Left renal cortex interstitium (tissue), 4 donors: ENCODE measurements at places on chromosomes 3 and 15.

DNA sequence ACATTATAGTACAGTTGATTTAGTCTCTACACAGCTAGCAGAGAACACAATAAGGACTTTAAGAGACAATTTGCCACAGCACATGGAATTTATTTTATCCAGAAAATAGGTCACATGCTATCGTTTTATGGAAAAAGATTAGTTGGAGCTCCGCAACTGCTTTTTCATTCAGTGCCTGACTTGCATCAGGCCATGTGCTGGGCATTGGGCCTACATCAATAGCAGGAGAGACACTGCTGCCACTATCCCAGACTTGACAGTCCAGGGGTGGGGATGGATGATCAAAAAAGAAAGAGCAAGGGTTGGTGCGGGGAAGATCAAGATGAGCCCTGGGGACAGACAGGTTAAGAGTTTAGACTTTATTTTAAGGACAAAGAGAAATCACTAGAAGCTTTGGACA, 75.2 kb upstream of the C3orf80 start:
- DNase-seq, result no peak

- DNase-seq, result no peak
Observed at GRCh38 chr3:52025453-52025852, 29.8 kb upstream of the RPL29 start.

DNA sequence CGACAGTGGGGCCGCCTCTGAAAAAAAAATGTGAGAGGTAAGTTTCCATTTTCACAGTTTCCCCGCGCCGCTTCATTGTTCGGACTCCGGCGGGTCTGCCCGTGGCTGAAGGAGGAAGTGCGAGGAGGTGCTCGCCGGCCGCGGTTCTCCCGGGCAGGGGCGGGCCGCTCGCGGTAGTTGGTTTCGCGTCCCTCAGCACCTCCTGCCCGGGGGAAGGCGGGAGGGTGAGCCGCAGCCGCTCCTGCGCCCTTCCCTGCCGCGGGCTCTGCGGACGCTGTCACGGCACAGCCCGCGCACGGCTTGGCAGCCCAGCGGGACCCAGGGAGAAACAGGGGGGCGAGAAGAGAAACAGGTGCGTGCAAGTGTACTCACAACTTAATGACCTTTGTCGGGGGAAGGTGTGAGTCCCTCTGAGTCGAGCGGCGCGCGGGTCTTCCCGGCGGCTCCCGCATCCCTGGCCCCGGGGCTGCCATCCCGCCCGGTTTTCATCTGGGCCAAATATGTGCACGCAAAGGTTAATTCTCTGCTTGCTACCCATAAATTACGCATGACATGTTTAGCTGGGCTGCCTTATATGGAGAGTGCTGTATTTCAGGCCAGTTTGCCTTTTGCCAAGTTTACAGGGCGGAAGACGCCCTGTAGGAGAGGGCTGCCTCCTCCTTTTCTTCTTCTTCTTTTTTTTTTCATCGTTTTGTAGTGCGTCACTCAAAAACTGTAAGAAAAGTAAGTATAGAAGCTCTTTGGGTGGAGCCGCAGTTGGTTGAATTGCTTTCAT, 514 bp downstream of the MBNL1 start:
- peak; percentile 59 for DNase-seq

- no peak for DNase-seq
Observed at GRCh38 chr3:111669926-111670630, 74.9 kb upstream of the ZBED2 start.

DNA sequence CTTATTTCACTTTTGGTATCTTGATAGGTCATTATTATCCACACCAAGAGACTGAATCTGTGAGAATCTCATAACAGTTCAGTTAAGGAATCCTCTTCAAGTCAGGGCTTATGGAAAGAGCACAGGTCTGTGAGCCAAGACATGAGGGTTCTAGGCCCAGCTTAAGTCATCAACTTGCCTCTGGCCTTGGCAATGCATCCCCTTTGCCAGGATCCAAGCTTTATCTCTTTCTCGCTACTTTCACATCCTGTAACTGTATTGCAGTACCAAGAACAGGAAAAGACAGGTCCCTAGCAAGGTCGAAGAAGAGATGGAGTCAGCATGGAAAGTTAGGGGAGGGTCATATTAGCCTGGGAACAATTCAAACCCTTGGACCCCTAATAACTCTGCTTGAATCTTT, 13.5 kb upstream of the APOD start:
- DNase-seq, result no peak

DNA sequence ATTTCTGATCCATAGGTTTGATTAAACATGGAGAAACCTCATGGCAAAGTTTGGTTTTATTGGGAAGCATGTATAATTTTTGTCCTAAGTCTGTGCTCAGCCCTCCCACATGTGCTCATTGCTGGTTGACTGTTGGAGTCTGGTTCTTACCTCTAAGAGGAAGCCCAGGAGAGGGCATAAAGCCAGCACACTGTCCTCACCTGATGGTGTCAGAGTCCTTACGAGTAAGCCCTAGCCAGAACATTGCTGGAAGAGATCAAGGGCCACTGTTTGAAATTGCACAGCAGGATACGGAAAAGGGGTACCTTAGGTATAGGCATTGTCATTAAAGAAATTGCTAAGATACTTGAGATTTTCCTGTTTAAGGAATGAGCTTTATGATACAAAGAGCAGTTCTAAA, 21.3 kb downstream of the MLH1 start:
- DNase-seq, result no peak

DNA sequence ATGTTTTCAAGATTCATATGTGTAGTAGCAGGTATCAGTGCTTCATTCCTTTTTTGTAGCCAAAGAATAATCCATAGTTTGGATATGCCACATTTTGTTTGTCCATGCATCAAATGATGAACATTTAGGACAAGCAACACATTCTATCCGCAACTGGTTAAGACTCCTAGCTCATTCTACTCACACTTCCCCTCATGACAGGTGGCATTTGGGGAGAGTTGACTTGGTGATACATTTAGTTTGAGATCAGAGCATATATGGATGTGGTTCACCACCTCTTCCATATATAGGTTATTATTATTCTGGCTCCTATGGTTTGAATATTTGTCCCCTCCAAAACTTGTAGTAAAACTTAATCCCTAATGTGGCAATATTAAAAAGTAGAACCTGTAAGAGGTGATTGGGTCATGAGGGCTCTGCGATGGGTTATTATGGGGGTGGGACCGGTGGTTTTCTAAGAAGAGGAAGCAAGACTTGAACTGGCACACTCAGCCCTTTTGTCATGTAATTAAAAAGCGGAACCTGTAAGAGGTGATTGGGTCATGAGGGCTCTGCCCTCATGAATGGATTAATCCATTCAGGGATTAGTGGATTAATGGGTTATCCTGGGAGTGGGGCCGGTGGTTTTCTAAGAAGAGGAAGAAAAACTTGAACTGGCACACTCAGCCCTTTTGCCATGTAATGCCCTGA, 75.3 kb upstream of the HRH1 start:
- DNase-seq, result no peak

- DNase-seq, result no peak
Observed at GRCh38 chr3:195236076-195236798, 34.7 kb downstream of the XXYLT1 start.

DNA sequence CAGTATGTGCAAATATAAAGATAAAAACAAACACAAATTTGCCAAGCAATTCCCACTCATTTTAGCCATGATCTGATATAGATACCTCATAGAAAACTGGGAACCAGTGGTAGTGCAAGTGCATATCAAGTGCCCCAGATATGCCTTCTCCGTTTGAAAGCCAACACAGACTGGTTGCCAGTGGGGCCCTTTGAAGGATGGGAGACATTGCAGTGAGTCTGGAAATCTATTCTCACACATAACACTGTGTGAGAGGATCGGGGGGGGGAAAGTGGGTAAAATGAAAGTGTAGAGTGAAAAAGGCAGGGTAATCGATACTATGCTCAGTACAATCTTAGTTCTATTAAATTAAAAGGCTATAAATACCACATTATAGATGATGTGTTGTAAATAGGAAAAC, 83.0 kb downstream of the CBLB start:
- DNase-seq, result no peak

DNA sequence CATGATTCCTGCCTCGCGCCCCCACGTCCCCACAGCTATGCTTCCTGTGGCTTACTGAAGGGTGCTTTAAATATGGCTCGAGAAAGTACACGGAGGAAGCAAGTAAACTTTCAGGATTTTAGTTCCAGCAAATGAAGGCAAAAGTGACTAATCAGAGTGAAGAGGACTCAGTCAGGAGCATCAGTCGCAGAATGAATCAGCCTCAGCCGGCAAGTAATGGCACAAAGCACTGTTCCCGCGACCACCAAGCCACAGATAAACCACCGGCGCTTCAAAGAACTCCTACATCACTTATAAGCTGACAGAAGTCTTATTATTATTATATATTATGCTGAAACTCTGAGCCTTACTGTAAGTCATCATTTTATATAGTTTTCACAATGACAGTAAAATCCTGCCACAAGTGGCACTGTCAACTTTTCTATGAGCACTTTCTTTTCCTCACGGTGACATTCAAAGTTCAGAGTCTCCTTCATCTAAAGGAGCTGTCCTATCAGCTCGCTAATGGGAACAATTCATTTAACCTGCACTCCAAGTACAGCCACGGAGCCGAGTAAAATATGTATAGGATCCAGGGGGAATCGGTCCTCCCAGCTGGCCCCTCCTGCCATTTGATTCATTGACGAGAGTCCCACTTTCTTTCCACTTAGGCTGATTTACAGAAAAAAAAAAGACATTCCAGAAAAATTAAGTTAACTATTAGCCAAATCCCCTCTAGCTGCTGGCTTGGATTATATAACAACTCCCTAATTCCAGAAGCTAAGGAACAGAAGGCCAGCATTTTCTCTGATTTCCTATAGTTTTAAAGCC, 217.0 kb upstream of the ICE2 start:
- DNase-seq, result no peak

DNA sequence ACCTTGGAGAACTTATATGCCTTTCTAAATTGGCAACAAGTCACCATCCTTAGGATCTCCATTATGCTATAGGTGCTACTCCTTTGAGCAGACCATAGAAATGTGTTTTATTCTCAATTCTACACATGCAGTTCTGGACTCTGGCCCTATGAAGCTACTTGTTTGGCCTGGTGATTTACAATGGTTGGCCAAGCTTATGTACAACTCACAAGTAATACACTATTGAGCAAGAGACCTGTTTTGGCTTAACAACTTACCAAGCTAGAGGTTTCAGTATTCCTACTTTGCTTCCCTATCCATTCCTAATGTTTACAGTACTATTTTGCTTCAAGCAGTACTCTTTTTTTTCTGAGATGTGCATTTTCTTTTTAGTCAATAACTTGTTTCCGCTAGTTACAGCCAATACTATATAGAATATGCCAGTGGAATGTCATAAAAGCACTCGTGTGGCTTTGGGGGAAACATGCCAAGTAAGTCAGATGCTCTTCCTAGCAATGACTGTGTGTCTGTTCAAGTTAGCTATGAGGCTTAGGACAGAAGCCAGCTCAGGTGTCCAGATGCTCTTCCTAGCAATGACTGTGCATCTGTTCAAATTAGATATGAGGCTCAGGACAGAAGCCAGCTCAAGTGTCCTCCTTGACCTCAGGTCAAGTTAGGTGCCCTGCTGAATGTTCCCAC, 174.9 kb upstream of the SEMA6D start:
- DNase-seq, result no peak
